ENCODE measurements at places on chromosomes 7 and 10. TPM values are rescaled to one million over a fixed set of nuclear protein-coding genes. Genes with fewer than 3 reads are reported as not detected.

SPOCK2 gene
- total RNA-seq, result 0.98 TPM

NHLRC2 gene
- total RNA-seq, result 22.0 TPM

CADPS2 gene
- total RNA-seq, result 44.3 TPM

PNLIPRP2 gene
- not detected for total RNA-seq

DDX21 gene
- total RNA-seq, result 132 TPM

FAM25C gene
- total RNA-seq, result not detected

TNS3 gene
- 16.0 TPM for total RNA-seq

ZNF398 gene
- total RNA-seq, result 14.0 TPM
